Epithelial cell of proximal tubule (primary cell): ENCODE measurements at places on chromosomes 4 and X. TPM values are rescaled to one million over a fixed set of nuclear protein-coding genes. Genes with fewer than 3 reads are reported as not detected.

Gene UGT2B15
- not detected in 2 replicates for total RNA-seq

Gene HMX1
- total RNA-seq = not detected in 2 replicates

Gene RAB41
- total RNA-seq = not detected in 2 replicates

Gene NAP1L2
- total RNA-seq = 0.22 TPM in 1 of 2 replicates, not detected in the other

Gene KCND1
- 0.51 and 1.1 TPM in 2 replicates for total RNA-seq
